Vagina (tissue), 2 donors: ENCODE measurements at places on chromosomes 1 and 21.

- no peak for DNase-seq
These were observed 76.9 kb downstream of the PTPN14 start for GRCh38 chr1:214474467-214474866.

DNA sequence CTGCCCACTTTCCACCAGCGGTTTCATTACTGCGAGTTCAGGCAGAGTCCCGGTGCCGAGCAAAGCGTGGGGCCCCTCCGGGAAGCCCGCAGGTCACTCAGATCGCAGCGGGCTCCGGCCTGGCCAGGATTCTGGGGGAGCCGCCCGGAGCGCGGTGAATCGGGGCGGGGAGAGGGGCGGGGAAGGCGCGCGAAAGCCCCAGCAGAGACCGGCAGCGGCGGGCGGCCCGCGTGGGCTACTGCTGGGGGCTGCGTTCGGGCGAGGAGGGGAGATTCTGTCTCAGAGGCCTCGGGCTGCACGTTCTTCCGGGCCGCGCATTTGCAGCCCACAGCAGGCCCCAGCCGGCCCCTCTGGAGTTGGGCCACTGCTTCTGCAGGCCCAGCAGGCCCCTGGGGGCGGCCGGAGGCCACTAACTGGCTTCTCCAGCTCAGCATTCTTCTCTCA is 64.7 kb downstream of the SCCPDH start:
- no peak for DNase-seq

GRCh38 chr1:32341186-32341757 is 5.2 kb upstream of the MARCKSL1 start:
- no peak for DNase-seq

DNA sequence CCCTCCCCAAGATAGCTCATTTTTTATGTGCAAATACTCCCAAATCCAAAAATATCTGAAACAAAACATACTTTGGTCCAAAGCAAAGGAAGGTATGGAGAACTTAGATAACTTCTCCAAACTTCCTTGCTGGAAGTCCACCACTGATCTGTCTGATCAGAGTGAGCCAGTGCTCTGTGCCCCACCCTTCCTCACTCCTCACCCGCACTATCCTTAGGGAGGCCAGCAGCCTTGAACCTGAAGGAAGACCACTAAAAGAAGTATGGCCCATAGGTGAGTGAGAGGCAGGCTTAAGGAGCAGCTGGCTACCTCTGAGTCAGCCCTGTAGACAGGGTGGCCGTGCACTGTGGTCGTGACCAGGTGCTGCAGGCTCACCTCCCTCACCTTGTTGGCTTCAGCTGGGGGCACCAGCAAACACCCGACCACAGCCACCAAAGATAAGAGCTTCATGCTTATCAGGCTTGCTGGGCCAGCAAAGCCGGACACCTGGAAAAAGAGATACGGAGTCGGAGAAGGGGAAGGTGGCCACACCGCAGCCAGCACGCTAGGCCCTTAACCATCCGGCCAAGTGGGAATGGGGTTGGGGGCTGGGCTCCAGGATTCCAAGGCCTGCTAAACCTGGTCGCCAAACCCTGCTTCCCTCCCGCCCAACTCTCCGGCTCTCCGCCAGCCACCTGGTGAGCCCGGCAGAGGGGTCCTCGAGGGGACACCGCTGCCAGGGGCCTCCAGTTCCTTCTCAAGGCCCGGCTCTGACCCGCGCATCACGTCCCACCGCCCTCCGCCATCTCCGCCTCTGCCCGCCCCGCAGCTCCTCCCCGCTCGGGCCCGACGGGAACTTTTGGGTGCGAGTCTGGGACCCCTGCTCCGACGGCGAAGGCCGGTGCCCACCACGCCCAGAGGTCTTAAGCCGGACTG is 543 bp downstream of the TMEM9 start:
- no peak for DNase-seq

DNA sequence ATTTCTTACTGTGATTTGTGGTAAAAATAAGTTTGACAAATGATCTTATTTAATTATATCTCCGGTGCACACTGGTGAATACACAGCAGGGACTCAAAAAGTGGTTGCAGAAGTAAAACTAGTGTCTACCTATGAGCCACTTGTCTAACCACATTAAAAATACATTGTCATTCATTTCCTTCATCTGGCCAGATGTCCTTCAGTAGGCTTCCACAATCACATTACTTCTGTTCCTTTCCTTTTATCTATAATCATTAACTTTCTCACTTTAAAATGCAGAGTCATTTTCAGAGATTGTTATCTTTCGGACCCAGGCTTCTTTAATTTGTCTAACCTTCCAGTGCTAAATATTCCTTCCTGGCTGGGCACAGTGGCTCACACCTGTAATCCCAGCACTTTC is 3.0 kb downstream of the RBBP5 start:
- DNase-seq = no peak

DNA sequence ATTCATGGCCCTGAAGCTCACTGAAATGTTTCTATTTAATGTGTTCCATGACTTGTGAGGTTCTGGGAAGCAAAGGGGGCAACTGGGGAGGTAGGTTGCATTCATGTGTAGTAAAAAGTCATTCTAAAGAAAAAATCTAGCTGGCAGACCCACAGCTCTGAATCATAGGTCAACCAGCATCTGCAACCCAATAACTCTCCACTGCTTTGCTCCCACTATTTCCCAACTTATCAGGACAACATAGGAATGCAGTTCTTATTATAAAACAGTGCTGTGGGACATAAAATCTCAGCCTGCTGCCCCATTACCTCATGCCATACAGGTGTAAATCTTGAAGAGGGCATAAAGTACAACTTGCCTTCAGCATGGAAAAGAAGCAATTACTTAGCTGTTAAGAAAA is 576.1 kb upstream of the PTBP2 start:
- no peak for DNase-seq

DNA sequence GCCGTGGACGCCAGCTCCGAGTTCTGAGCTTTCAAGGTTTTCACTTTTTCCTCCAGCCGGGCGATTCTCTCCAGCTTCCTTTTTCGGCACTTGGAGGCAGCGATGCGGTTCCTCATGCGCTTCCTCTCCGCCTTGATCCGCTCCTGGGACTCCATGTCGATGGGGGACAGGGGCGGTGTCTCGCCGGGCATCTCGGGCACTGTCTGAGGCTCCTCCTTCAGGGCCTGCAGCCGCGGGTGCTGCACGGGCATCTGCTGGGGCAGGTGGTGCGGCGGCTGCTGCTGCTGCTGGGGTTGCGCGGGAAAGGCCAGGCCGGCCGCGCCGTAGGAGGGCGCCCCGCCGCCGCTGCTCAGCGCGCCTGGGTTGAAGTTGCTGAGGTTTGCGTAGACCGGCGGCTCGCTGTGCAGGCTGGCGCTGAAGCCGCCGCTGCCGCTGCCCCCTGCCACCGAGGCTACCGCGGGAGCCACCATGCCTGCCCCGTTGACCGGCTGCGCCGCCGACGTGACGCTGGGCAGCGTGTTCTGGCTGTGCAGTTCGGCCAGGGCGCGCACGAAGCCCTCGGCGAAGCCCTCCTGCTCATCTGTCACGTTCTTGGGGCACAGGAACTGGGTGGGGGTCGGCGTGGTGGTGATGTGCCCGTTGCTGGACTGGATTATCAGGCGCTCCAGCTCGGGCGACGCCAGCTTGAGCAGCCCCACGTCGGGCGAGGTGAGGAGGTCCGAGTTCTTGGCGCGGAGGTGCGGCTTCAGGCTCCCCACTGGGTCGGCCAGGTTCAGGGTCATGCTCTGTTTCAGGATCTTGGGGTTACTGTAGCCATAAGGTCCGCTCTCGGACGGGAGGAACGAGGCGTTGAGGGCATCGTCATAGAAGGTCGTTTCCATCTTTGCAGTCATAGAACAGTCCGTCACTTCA is 1.4 kb downstream of the JUN start:
- DNase-seq = no peak
